ENCODE measurements at places on chromosomes 11 and 22.

GRCh38 chr22:48886604-48887393 lies 940.9 kb downstream of the BRD1 start:
- H3K27ac ChIP-seq = no peak overlapping the region
- no peaks in the 10 kb centered on the region for H3K36me3 ChIP-seq
- no peaks in the 10 kb centered on the region for H3K4me1 ChIP-seq
- no peak for DNase-seq

GRCh38 chr11:102306048-102306597 lies 11.2 kb upstream of the BIRC3 start:
- H3K27ac ChIP-seq = peak overlapping the region; percentile 93
- H3K4me3 ChIP-seq = peak overlapping the region; percentile 82
- no peak for DNase-seq
- H3K4me1 ChIP-seq = peaks cover 35% of the 10 kb centered on the region
- H3K27me3 ChIP-seq = no peaks in the 10 kb centered on the region
- peaks cover 7% of the 10 kb centered on the region for H3K36me3 ChIP-seq

- H3K27me3 ChIP-seq = no peaks in the 10 kb centered on the region
- H3K36me3 ChIP-seq = peaks cover 6% of the 10 kb centered on the region
- H3K4me3 ChIP-seq = no peak overlapping the region
- no peak for DNase-seq
- peaks cover 11% of the 10 kb centered on the region for H3K4me1 ChIP-seq
- H3K27ac ChIP-seq = peak overlapping the region; percentile 48
Observed at GRCh38 chr11:6655020-6655789, 404 bp downstream of the DCHS1 start.

DNA sequence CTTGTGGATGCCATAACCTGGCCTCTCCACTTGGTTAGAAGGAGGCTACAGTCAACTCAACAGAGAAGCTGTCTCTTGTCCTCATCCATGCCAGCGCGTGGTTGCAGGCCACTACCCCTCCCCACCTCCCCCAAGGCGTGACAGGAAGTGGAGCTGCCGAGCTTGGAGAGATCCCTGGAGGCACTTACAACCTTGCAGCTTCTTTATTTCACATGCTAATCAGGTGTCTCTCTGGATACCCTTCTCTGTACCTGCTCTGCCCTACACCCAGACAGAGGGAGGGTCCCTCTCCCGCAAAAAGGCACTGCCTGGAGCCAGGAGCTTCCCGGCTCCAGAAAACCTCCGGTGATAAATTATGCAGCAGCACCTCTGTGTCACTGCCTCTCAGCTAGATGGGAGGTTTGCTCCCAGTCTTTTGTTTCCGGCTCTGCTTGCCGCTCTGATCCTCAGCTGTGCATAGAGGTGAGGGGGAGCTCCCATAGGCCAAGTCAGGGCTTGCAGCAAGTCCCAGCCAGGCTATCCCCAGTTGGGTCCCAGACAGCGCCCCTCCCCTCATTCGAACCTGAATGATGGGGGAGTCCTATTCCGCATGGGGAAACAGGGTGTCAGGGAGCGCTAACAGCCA lies 5.7 kb downstream of the LRP4 start:
- H3K27me3 ChIP-seq = peaks cover 72% of the 10 kb centered on the region
- no peak overlapping the region for H3K4me3 ChIP-seq
- H3K36me3 ChIP-seq = no peaks in the 10 kb centered on the region
- H3K27ac ChIP-seq = no peak overlapping the region

Data from T-helper 17 cell (primary cell).